ENCODE measurements at places on chromosomes 12 and 14.
A peak's percentile ranks its signal among the peaks of the same experiment; 100 is the strongest.

DNA sequence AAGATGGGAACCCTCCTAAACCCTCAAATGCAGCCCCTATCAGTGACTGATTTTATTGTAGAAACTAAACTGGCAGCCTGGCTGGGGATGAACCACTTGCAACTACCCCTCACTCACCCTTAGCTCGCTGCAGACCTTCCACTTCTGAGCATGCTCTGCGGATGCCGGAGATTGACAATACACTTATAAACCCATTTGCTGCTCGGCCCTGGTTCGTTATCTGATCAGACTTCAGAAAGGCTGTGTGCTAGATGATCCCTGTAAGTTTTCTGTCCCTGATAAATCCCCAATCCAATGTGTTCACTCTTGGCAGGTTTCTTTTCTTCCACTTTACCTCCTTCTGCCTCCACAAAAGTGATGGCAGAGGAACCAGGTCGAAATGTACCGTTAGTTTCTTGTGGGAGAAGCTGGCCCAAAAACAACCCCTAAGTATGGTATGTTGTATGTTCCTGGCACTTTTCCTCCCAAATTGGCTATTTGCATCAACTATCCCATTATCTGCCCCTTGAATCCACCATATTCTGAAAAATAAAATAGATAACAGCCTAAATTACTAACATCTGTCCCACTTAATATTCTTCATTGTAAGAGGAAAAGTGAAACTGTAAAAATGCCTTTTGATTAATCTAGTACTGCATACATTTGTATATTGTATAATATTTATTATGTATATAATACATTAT is 18.8 kb downstream of the RPH3A start:
- DNase-seq = no peak

DNA sequence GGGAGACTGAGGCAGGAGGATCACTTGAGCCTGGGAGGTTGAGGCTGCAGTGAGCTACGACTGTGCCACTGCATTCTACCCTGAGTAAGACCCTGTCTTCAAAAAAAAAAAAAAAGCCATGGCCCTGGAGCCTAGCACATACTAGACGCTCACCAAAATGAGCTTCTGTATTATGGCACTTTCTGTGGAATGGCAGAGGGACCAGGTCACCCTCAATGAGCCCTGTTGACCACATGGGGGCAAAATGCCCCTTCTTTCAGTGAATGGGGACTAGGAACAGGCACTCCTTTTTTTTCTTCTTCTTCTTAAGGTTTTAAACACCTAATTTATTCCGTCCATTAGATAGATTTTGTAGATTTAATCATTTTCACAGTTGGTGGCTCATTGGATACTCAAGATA is 50.5 kb downstream of the FAM222A start:
- no peak for DNase-seq

DNA sequence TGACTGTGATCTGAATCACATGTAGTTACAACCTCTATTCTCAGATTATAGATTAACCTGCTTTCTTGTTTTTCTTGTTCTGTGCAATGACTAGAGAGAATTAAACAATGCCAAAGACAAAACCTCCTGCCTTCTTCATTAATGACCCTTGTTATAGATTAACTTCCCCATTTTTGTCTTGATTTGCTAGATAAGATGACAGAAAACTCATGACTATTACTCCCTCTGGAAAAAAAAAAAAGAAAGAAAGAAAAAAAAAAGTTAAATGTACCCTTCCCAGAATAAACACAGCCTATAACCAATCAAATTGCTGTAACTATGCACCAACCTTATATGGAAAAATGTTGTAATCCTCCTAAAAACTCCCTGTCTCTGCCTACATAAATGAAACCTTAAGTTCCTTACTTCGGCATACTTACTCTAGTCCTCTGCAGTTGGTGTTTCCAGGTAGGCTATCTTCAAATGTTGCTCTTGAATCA is 41.1 kb upstream of the PCED1B start:
- no peak for DNase-seq

GRCh38 chr14:103550451-103551337 is 11.8 kb downstream of the BAG5 start:
- no peak for DNase-seq

DNA sequence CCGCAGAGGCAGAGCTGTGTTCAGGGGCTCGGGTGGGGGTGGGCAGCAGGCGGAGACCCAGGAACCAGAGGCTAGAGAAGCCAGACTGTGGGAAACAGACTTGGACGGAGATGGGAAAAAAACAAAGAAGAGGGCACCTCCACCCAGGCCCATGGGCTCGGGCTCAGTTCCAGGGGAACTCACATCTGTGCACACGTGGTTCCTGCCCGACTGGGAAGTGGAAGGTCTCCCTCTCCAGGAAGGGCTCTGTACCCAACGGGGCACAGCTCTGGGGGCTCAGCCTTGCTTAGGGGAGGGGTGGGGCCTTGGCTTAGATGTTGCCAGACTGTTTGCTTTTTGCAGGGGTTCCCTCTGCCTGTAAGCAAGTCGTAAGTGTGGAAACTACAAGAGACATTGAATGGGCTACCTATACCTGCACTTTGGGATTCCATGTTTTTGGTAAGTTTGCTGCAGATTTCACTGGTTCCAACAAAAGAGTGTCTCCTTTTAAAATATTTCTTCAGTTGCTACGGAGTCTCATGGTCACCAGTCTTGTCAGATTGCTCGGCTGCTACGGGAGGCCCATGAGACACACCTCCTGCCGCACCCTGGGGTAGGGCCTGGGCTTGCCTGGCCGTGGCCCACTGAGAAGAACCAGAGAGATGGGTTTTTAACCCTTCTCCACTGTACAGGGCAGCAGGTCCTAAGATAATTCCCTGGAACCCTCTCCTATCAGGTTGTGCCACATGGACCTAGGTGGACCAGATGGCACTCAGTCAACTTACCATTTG is 127.6 kb upstream of the EVL start:
- no peak for DNase-seq

- DNase-seq = no peak
These were observed 34.6 kb downstream of the PTPRO start for GRCh38 chr12:15356951-15357364.

DNA sequence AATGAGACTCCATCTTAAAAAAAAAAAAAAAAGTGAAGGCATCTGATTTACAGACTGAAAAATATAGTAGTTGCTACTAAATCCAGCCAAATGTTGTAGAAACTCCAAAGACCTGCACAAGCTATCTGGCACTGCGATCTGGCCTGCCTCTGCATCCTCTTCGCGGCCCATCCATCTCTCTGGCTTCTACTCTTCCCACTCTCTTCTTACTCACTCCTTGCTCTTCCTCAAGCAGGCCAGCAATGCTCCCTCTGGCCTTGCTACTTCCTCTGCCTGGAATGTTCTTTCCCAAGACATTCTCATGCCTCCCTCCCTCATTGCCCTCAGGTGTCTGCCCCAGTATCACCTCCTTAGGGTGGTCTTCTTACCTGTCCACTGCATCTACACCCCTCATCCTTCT is 9.7 kb upstream of the CRY1 start:
- DNase-seq = no peak

GRCh38 chr12:111557271-111558106 is 41.6 kb downstream of the ATXN2 start:
- DNase-seq = no peak

GRCh38 chr14:35958499-35958898 is 132.4 kb downstream of the BRMS1L start:
- DNase-seq = no peak

DNA sequence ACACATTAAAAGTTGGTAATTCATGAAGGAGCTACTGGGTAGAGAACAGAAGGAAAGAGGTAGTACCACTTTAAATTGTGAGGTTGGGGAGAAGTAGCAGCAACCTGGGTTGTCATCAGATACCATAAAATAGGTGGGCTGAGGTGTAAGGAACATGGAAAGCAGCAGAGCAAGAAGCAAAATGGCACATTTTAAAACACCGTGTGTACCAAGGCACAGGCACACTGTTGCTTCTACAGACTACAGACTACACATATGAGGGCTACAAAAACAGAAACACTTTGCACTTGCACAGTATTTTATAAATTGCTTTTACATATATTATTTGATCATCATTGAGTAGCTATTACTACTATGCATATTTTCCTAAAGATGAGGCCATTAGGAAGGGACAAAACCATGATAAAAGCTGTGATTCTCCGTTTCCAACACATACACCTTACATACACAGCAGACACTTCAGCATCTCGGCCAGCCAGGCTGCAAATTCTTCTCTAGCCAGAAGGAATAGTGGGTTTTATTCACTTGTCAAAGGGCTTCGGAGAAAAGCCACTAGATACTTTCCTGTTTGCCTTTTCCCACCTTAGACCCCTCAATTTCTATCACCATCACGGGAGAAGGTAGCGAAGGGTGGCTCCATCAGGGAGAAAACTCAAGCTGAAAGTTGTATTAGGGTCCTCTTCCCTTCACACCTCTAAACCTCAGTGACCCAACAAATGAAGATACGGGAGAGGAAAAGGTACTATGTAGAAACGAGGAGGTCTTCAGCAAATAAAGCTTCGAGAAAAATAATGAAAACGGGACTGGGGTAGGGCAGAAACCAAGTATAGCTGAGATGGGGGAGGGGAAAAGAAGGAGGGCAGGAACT is 1.6 kb downstream of the PYM1 start:
- DNase-seq = no peak

- DNase-seq = no peak
These were observed 86.5 kb upstream of the CRY1 start for GRCh38 chr12:107179871-107180270.

GRCh38 chr14:74531467-74531866 is 37.9 kb downstream of the ISCA2 start:
- DNase-seq = no peak

- no peak for DNase-seq
These were observed 217.7 kb upstream of the PDZRN4 start for GRCh38 chr12:40970320-40970907.

DNA sequence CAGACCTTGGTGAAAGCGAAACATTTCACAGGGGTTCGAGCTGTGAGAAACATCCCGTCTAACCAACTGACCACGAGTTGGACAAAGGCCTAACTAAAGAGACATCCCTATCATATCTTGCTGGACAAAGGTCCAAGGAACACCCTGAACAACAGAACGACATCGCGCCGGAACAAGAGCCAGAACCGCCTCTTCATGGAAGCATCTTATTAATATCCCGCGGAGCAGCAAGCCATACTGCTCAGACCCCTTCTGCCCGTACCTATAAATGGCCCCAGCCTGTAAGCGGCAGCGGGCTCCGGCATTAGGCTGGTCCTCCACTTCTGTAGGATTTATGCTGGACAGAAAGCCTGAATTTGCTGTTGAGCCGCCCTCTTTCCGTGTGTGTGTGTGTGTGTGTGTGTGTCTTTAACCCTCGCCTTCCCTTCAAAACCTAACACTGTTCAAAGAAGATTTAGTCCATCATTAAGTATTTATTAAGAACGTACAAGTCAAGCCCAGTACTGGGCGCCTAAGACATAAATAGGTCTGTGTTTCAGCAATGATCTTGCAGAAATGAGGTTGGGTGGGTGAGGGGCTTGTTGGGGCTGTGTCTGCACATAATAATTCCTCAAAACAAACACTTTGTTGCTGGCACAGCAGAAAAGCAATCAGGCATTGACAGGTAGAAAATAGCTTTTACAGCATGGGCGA is 1.9 kb downstream of the SLC6A15 start:
- DNase-seq = no peak

GRCh38 chr12:55743406-55744339 is 751 bp downstream of the GDF11 start:
- DNase-seq = peak; percentile 71

DNA sequence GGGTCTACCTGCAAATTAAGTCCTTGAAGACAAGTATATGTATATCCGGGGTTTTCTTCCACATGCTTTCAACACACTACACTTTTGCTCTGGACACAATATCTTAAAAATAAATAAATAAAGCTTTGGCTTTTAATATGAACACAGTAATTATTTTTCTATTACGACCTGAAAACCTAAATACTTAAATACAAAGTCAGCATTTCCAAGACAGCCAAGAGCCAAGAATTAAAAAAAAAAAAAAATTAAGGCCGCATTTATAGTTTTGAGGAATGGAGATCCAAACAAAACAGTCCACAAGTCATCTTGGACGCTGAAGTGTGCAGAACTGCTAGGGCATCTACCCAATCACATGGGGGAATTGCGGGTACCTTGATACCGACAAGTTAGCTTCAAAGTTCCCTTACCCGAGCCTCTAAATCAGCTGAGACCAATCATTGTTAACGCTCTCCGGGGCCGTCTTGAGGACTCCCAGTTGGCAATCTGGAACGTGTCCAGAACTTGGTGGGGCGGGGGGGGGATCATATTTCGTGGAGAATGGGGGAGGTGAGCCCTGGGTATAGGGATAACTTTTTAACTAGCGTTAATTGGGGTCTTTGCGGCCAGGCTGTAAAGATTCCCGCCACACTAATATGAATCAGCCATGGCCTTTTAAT is 731 bp upstream of the PCNX4 start:
- DNase-seq = peak; percentile 41

- DNase-seq = no peak
These were observed 15.4 kb downstream of the RECQL start for GRCh38 chr12:21485998-21486397.

DNA sequence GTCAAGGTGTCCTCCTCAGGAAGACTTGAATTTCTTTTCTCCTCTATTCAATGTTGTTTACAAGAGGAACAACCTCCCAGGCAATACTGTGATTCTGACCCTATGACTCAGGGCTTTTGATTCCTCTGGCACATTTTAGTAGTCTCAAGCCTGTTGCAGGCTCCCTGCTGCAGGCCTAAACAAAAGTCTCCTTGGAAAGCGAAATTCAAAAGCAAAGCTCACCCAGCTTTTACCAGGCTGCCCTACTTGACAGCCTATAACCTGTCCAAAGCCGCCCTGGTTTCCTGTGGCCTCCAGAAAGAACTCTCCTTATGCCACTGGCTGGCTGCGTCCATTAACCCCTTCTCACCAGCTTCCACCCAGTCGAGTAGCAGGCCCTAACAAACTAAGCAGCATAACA is 11.6 kb downstream of the FGD6 start:
- no peak for DNase-seq

GRCh38 chr14:95527387-95528002 is 7.4 kb upstream of the GLRX5 start:
- DNase-seq = peak; percentile 37

DNA sequence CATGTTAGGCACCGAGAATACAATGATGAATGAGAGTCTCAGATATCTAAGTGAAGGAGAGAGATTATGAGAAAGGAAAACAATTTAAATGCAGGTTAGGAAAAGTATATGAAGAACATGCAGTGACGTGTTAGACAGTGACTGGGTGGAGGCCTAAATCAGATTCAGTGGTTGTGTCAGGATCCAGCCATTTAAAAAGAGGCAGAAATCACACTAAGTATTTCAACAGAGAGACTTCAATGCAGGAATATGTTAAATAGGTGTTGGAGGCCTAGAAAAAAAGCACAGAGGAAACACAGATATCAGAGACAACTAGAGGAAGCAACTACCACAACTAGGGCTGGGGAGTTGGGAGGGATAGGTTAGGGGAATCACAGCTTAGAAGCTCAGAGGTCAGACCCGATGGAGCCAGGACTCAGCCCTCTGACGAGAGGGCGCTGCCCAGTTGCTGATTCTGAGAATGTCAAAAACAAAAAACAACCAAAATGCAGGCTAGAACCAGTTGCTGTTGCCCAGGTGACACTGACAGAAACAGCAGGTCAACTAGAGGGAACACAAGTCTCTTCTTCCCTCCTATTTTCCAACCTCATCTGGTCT is 3.0 kb upstream of the GARIN2 start:
- DNase-seq = no peak

- no peak for DNase-seq
These were observed 31.6 kb upstream of the BEGAIN start for GRCh38 chr14:100618763-100619320.
